ENCODE measurements at places on chromosomes 2 and 18.

DNA sequence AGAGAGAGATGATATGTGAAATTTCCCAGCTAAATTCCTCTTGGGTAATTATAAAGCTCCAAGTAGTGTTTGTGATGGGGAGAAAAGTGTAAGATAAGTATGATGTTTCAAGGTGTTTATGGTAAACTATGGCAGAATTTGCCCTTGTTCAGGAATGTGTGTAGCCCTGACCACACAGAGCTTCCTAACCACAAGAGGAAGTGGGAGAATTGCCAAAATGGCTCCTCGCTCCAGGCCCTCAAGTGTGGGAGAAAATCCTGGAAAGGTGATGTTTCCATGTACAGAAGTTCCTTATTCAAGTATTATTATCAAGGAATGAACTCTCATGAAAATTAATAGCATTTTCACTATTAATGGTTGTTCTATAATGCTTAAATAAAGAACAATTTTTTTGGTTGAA lies 878.3 kb downstream of the TDRD15 start:
- DNase-seq: no peak

- no peak for DNase-seq
These were observed 679 bp upstream of the WDR75 start for GRCh38 chr2:189440644-189440946.

- DNase-seq: no peak
These were observed 142.9 kb upstream of the NXPH2 start for GRCh38 chr2:138922973-138923563.

- DNase-seq: no peak
These were observed 34.6 kb upstream of the GCC2 start for GRCh38 chr2:108414256-108414876.

DNA sequence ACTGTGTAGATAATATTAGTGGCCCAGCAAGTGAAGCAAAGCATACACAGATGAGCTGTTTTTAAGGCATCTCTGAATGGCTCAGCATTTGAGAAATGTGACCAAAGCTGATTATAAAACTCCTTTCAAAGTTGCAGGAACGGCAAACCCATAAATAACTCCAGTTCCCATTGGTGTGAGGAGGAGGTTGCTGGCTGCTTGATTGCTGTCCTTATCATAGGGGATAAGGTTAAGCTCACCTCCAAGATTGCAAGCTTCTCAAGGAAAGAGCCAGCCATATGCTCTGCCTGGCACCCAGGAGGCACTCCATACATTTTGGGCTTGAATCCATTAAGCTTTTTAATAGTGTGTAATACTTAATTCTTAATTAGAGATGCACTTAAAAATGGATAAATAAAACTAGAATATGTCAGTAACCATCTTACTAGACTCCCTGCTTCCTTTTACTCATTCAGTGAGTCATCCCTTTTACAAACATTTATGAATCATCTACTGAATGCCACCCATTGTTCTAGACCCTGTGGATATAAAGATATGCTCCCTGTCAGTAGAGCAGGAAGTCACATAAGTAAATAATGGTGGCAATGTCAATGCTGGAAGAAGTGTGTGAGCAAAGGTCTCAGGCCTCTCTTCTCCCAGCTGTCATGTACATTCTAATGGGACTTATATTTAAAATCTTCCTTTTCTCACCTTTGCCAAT lies 99.3 kb downstream of the SPATS2L start:
- DNase-seq: no peak

- no peak for DNase-seq
These were observed 22.1 kb upstream of the TCF7L1 start for GRCh38 chr2:85110991-85111560.
